ENCODE measurements at places on chromosomes 4 and X.

DNA sequence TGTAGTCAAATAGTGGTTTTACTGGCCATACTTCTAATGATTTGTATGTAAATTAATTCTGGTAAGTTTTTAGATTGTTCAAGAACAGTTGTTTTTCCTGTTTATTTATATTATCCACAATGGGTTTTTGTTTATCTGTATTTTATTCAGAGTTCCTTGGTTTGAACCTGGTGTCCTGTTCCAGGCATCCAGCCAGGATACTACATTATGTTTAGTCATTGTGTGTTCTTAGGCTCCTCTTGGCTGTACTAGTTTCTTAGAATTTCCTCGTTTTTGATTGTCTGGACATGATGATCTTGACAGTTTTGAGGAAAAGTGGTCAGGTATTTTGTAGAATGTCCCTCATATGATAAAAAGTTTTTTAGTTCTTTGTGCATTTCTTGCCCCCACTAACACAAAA, 7.8 kb downstream of the TIGD2 start:
- no peak for DNase-seq

GRCh38 chr4:86038037-86038436, 321.8 kb downstream of the MAPK10 start:
- DNase-seq: no peak

GRCh38 chr4:111433441-111433840, 711.8 kb upstream of the FAM241A start:
- no peak for DNase-seq

DNA sequence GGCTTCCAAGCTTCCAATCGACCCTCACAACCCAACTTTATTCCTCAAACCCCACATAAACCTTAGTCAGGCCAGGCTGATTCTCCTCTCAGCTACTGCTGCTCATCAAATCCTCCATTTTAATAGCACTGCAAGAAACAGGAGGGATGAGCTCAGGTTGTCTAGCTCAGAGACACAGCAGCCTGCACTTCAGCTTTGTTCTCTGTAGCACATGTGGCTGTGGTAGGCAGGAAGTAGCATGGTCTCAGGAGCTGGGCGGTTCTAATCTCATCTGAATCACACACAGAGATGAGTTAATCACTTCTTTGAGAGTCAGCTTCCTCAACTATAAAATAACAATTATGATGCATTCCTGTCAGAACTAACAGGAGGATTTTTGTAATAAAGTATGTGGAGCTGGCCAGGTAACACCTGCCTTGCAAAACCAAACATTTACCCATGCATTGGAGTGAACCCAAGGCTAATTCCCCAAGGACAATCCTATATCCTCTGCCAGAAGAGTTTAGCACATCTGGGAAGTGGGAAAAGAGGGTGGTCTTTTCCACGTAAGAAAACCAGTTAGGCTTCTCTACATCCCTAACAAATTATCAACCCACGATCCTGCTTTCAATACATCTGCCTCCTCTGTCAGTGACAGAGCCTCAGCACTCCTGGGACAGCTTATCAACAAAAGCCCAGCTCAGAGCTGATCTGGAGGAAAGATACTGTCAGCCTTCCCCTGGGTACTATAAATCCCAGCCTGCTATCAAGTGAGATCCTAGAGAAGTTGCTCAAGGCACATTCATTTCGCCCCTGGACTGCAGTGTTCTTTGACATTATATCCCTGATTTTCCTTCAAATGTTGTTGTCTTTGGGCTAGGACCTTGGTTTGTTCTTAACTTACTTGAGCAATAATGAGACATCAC, 32.8 kb downstream of the ELOVL6 start:
- no peak for DNase-seq

DNA sequence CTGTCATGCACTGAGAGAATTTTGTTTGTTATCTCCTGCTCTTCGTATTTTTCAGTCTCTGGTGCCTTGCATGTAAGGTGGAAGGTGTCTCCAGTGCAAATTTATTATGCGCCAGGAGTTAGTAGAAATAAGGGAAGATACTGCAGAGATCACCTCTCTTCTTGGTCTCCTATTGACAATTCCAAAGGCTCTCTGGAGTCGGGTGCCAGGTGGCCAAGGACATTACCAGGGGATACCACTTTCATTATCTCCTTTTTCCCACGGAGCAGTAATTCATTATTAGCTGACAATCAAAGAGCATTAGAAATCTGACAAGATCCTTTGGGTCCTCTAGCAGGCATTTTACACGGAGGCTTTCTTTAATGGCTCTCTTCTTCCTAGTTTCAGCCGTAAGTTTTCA, 26.0 kb downstream of the ADD1 start:
- DNase-seq: no peak

- no peak for DNase-seq
Observed at GRCh38 chr4:105474099-105474518, 247 bp upstream of the PPA2 start.

GRCh38 chrX:33447285-33447684, 235.9 kb upstream of the DMD start:
- DNase-seq: no peak

DNA sequence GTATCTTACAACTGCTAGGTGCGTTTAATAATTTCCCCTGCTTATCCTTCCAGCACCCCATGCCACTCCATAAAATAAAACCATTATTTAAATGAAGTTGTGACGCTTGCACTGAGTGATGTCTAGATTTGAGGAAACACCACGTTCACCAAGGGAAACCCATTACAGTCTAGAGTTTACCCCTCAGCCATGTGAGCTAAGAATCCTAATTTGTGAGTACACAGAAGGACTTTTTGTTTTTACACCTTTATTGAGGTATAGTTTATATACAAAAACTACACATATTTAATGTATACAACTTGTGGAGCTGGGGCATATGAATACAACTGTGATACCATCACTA, 326.8 kb downstream of the RAPGEF2 start:
- no peak for DNase-seq

- no peak for DNase-seq
Observed at GRCh38 chrX:13283512-13283911, 36.3 kb downstream of the ATXN3L start.

DNA sequence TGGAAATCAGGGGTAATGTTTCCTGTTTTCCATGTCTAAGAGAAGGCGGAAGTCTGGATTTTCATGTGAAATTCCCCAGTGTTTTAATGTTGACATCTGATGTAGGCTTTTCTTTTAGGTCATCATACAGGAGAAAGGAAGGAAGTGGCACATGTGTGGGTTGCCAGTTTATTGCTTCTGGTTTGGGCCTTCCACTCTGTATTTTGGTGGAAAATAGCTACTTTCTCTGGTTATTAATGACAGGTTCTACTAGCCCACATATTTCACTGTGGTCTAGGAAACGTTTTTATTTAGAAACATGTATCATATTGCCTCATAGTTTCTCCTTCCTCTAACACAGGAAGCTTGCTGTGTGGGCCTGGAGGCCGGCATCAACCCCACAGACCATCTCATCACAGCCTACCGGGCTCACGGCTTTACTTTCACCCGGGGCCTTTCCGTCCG, 7.2 kb downstream of the PDHA1 start:
- DNase-seq: no peak

- no peak for DNase-seq
Observed at GRCh38 chr4:77636902-77637301, 31.3 kb downstream of the CXCL13 start.

GRCh38 chrX:12975670-12975965, 708 bp downstream of the TMSB4X start:
- DNase-seq: no peak

DNA sequence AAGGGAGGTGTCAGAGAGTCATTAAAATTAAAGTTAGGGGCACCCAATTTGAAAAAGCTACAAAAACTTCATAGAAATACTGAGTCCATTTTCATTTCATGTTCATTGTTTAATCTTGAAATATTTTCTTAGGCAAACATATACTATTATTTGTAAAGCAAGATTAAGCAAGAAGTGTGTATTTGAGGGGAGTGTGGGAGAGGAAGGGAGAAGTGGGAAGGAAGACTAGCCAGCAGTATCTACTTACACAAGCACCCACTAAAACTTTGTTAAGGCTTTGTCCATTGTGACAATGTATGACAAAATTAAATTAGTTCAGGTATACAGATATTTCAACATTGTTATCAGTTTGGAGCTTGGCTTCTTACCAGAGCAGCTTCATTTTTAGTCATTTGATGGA, 222.9 kb downstream of the ARHGAP24 start:
- DNase-seq: no peak

DNA sequence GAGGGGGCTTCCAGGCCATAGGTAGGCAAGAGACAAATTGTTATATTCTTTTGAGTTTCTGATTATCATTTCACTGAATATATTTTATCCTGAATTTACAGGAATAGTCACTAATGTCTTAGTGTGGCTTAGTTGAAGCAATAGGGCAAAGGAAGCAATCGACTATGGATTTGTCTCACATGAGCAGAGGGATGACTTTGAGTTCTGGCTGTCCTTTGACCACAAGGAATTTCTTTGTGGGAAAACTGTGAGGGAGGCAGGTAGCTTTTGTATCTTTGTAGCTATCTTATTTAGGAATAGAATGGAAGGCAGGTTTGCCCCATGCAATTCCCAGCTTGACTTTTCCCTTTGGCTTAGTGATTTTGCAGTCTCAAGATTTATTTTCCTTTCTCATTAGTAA, 207.3 kb upstream of the ANXA10 start:
- DNase-seq: no peak

DNA sequence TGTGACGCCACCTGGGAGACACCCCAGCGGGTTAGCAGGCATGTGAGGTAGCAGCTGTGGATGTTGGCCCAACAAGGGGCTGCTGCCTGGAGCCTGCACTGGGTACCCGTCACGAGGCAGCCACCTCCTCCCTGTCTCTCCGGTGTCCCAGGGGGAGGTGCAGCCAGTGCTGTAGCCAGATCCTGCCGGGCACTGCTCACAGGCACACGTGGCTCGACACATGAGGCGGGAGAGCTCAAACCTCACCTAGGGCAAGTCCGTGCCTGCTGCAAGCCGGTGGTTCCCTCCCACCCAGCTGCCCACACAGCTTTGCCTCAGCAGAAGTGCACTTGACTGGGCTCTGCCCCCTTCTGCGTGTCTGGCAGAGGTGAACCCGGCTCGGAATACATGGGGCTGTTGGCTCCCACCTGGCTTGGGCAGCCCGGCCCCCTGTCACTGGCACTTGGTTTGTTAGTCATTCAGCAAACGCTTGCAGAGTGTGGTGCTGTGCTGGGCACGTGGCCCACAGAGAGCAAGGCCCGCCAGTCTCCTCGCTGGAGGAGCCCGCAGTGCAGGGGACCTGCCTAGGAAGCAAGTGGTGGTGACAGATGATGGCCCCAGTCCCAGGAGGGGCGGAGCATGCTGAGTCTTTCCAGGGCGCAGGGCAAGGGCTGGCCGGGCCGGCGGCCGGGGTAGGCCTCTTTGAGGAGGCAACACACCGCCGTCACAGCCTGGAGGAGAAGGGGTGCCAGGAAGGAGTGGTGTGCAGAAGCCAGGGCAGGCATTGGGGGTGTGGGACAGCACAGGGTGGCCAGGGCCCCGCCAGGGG, 10.1 kb upstream of the SH3TC1 start:
- DNase-seq: no peak

DNA sequence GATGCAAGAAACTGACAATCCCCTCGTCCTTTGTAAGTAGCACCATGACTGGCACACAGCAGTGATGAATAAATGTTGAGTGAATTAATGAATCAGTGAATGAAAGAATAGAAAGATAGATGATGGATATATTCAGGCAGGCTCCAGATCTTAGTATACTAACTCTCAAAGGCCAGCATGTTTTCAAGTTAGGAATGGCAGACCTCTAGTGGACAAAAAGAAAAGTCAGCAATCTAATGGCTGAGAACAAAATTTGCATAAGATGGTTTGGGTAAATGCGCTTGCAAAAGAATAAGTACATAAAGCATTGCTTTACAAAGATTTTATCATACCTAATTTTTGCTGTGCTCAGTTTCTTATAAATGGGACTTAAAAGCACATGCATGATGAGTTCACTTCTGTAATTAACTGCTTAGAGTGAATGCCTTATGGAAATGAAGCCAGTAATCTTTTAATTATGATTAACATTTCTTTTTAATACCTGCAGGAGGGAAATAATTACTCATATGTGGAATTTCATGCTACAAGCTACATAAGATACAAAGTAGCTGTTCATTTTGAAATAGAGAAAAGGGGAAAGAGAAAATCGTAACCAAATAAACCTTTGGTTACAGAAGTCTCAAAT, 126.9 kb upstream of the GPRIN3 start:
- DNase-seq: no peak

DNA sequence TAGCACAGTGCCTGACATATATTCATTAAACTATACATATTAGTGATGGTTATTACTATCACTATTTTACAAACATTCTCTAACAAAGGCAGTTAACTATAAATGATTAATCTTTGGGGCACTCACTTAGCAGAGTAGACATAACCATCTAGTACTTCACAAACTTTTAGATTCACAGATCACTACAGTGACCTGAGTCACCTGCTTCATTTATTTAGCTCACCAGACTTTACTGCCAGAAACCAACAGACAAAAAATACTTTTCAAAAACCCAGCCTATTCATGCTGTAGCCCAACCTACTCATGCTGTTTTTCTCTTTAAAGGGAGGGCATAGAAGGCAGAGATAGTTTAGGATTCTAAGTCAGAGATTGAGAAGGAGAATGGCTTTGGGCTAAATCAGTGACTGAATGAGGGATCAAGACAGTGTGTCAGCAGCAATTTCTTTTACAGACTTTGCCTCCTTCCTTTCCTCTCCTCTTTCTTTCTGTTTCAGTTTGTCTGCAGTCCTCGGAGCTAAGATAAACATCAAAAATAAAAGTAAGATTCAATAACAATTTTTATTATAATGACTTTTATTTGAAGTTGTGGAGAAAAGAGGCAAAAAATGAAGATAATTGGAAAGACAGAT, 34.7 kb upstream of the PDE5A start:
- no peak for DNase-seq

DNA sequence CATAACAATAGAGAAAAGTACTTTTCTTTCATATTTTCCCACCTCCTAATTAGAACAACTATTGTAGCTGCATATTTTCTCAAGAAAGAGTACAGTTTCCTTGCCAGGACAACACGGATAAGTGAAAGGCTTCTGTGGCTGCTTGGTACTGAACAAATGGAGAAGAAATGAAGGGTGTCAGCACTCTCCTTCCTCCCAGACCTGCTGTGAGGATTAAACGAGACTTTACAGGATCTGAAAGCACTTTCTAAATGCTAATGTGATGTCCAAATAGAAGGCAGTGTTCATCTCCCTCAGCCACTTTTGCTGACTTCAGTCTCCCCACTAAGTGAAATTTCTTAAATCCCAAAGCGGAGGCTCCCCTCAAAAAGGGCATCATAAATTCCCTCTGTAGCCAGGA, 13.9 kb downstream of the NIPAL1 start:
- no peak for DNase-seq

- DNase-seq: no peak
Observed at GRCh38 chr4:96154676-96155075, 314.8 kb downstream of the PDHA2 start.

GRCh38 chr4:128908735-128909134, 99.2 kb downstream of the JADE1 start:
- no peak for DNase-seq

GRCh38 chrX:37958525-37959211, 47.7 kb upstream of the SYTL5 start:
- no peak for DNase-seq

DNA sequence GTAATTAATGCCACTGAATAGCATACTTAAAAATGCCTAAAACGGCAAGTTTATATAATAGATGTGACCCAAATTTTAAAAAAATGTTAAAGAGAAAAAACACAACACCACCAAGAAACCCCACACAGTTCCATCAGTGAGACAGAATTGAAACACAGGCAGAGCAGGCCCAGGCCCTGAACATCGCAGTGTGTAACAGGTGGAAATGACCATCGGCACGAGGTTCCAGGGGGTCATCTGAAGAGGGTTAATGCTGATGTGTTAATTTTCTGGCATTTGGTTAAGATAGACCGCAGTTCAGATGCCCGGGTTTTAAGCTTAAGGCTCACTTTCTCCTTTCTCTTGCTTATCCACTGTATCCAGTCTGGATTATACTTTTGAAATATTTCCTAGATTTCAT, 66.8 kb downstream of the ANAPC4 start:
- no peak for DNase-seq
